ENCODE measurements at places on chromosomes 16 and 17.

- no peak for DNase-seq
Measured at GRCh38 chr17:18186627-18186982, 3.0 kb downstream of the ALKBH5 start.

GRCh38 chr17:44627513-44628242, 28.6 kb upstream of the MEIOC start:
- no peak for DNase-seq

- DNase-seq = no peak
Measured at GRCh38 chr17:48597778-48598631, 4.4 kb upstream of the HOXB5 start.

DNA sequence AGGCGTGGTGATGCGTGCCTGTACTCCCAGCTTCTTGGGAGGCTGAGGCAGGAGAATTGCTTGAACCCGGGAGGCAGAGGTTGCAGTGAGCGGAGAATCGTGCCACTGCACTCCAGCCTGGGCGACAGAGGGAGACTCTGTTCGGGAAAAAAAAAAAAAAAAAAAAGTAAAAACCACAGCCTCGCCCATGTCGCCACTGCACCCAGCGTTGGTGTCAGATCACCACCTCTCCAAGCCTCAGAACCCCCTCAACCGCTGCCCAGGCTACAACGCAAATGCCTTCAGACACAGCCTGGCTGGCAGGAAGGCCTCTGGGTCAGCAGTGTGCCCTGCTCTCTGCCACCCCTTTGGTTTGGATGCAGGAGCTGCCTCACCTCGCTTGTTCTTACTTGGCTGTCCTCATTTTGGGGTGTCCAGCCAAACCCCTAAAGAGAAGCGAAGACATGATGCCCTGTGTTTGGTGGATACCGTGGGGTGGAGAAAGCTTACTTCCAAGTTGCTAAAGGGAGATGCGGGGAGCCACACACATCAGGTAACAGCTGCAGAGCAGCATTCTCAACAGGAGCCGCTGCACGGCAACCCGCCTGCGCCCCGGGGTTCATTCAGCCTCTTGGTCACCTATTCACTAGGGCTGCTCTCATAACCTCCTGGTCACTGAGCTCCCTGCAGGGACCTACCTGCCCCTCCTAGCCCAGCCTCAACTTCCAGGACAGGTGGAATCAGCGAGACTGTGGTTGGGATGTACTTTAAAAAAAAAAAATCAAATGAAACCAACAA, 13.0 kb upstream of the CYTH1 start:
- no peak for DNase-seq

DNA sequence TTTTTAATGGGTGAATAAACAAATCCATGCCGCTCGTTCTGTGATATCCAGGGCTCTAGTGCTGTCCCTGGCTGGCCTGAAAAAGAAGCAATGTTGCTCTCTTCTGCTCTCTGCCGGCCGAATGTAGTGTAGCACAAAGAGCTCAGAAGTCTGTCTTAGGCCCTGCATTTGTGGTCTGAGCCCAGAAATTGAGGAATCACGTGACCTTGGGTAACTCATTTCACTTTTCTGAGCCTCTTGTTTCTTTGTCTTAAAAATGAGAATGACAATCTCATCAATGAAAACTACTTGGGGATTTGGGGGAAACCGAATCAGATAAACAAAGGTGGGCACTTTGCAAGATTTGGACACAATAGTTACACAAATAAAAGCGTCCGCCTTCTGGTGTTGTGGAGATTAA, 381.6 kb upstream of the ASIC2 start:
- no peak for DNase-seq

DNA sequence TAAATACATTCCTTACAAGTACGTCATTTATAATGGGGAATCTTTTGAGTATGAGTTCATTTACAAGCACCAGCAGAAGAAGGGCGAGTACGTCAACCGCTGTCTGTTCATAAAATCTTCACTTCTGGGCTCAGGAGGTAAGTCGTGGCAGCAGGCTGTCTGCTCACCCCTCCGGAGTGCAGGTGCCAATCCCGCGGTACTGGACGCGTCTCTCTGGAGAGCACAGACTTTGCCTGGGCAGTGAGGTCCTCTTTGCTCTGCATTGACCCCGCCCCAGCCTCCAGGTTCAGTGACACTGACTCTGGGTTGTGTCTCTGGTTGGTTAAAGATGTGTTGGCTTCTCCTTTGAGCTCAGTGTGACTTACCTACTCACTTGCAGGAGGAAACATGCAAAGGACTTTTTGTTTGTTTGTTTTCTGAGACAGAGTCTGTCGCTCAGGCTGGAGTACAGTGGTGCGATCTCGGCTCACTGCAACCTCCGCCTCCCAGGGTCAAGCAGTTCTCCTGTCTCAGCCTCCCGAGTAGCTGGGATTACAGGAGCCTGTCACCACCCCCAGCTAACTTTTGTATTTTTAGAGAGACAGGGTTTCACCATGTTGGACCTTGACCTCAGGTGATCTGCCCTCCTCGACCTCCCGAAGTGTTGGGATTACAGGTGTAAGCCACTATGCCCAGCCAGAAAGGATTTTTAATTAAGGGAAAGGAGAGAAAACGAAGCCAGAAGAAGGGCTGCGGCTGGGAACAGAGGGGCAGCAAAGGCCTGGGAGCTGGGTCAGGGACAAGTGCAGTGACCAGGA, 31.2 kb downstream of the RNF213 start:
- DNase-seq = no peak

- DNase-seq = no peak
Measured at GRCh38 chr16:61887903-61888302, 148.3 kb downstream of the CDH8 start.

GRCh38 chr17:39629494-39629880, 2.7 kb downstream of the PPP1R1B start:
- no peak for DNase-seq

DNA sequence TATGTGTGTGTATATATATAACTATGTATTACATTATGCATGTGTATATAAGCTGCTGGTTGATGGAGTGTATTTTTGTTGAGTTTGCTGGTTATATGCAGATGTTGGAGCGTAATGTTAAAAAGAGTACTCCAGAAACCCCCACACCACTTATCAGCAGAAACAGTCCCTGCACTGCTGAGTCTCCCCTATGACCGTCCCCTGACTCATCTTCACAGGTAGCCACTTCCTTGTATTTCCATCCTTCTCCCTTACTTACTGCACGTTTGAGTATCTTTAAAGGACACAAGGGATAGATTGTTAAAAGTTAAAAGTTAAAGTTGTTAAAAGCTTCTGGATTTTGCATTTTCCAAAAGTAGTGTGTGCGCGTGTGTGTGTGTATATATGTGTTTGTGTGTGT, 853.9 kb upstream of the EEF2KMT start:
- DNase-seq = no peak

DNA sequence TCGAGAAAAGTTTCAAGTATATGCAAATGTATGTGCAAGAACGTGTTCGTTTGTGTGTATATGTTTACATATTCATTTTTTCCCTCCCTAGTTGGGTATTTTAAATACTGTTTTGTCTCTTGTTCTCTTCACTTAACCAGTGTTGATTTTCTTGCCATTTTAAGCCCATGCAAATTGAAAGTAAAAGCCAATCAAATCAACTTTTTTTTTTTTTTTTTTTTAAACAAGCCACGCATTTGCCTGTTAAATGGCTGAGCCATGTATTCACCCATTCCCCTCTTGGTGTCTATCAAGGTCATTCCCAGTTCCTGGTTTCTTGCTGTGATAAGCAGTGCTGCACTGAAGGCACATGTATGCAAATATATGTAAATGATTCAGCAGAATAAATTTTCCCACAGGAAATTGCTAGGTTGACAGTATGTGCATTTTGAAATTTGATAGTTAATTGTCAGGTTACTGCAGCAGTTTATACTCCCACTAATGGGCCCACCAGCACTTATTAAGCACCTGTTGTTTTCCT, 12.2 kb downstream of the ABCC1 start:
- no peak for DNase-seq
